HAP-1 (cell line): ENCODE measurements at places on chromosomes 7 and 10.
A peak's percentile ranks its signal among the peaks of the same experiment; 100 is the strongest.

GRCh38 chr10:71717551-71717951 lies 2.0 kb downstream of the C10orf105 start:
- DNase-seq: no peak

GRCh38 chr7:127782075-127782474 lies 130.1 kb downstream of the SND1 start:
- DNase-seq: no peak

GRCh38 chr7:120792861-120793130 lies 65.1 kb downstream of the TSPAN12 start:
- no peak for DNase-seq

- no peak for DNase-seq
Measured at GRCh38 chr7:74049997-74050798, 22.2 kb downstream of the ELN start.

- no peak for DNase-seq
Measured at GRCh38 chr7:84985073-84985784, 201.6 kb downstream of the SEMA3D start.

DNA sequence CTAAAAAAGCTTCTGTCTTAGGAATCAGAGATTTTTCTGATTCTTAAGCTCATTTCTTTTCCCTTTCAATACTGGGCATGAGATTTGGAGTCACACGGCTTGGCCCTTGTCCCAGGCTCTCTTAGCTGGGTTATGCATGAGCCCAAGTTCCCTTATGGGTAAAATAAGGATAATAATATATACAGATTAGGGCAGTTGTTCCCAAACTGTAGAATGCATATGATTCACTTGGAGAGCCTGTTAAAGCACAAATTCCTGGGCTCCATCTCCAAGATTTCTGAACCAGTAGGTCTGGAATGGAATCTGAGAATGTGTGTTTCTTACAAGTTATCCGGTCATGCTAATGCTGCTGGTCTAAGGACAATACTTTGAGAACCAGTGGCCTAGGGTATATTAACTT lies 154.0 kb downstream of the REEP3 start:
- DNase-seq: no peak

- no peak for DNase-seq
Measured at GRCh38 chr7:137928626-137929025, 73.3 kb downstream of the CREB3L2 start.

DNA sequence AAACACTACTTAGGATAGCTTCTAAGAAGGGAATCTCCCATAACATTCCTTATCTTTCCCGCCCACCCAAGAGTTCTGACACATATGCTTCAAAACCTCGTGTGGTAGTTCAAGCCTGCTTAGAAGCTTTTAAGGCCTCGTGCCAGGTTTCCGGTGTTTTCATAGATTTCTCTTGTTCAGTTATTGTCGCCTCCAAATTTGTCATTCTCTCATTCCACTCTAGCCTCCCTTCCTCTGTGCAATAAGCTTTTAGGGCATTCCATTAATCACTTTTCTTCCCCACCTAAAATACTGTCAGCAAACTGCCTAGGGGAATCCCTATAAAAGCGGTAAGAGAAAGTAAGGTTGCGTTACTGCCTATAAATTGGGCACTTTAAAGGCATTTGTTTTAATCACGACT lies 718 bp upstream of the BPGM start:
- no peak for DNase-seq

DNA sequence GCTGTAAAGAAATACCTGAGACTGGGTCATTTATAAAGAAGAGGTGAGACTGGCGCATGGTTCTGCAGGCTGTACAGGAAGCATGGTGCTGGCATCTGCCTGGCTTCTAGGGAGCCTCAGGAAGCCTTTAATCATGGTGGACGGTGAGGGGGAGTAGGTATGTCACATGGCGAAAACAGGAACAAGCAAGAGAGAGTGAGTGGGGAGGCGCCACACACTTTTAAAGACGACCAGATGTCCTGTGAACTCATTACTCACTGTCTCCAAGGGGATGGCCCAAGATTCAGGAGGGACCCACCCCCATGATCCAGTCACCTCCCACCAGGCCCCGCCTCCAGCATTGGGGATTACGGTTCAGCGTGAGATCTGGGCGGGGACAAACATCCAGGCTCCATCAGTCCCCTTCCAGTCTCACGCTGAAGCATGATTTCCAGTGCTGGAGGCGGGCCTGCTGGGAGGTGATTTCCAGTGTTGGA lies 3.2 kb downstream of the ZNF316 start:
- DNase-seq: peak; percentile 19

DNA sequence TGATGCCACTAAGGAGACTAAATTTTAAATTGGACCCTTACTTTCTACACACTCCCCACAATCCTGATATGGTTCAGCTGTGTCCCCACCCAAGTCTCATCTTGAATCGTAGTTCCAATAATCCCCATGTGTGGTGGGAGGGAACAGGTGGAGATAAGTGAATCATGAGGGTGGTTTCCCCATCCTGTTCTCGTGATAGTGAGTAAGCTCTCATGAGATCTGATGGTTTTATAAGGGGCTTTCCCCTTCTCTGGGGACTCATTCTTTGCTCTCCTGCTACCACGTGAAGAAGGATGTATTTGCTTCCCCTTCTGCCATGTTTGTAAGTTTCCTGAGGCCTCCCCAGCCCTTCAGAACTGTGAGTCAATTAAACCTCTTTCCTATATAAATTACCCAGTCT lies 18.4 kb upstream of the BET1 start:
- DNase-seq: no peak

DNA sequence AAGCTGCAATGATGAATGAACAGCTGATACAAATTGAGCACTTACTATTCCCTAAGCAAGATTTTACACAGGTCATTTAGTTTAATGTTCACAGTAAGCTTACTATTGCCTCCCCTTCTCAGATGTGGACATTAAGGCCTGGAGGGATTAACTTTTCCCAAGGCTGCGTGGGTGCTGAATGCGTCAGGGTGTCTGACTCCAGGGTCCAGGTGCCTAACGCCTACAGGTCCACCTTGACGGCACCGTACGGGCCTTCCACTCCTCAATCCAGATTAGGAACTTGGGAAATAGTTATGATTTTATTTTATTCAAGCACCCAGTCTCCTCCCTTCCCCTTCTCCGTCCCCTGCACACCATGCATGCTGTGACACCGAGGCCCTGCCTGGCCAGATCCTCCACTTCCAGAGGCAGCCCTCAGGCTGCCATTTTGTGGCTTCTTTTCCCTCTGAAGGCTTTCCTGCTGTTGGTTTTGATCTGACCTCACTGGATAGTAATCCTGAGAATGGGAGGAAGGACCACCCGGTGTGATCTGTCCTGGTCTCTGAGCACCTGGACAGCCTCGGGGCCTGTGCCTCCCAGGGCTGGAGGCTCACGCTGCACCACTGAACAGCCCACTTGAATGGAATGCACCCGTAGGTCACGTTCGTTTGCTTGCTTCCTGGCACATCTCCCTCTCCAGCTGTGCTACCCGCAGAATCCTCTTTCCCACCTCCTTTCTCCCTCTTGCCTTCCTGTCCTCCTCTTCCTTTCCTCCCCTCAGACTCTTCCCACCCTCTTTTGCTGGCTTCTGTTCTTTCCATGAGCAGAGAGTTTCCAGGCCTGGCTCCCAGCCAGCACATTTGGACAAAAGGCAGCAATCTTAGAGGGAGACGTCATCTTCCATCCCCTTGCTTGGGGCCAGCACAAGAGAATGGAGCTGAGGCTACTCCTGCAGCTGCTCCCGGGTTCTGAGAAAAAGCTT lies 14.4 kb downstream of the DENND2A start:
- DNase-seq: peak; percentile 92

GRCh38 chr7:75931680-75932079 lies 16.7 kb downstream of the POR start:
- DNase-seq: no peak

- no peak for DNase-seq
Measured at GRCh38 chr10:128064108-128064969, 61.9 kb downstream of the MKI67 start.

DNA sequence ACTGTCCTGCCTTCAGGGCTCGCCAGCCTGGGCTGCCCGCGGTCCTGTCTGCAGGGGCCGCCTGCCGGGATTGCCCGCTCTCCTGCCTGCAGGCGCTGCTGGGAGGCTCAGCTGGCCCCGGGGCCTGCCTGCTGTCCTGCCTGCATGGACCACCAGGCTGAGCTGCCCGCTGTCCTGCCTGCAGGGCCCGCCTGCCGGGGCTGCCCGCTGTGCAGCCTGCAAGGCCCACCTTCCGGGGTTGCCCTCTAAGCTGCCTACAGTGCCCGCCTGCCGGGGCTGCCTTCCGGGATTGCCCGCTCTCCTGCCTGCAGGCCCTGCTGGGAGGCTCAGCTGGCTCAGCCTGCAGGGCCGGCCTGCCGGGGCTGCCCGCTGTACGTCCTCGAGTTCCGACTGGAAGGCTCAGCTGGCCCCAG lies 164.4 kb downstream of the GLRX3 start:
- DNase-seq: no peak

DNA sequence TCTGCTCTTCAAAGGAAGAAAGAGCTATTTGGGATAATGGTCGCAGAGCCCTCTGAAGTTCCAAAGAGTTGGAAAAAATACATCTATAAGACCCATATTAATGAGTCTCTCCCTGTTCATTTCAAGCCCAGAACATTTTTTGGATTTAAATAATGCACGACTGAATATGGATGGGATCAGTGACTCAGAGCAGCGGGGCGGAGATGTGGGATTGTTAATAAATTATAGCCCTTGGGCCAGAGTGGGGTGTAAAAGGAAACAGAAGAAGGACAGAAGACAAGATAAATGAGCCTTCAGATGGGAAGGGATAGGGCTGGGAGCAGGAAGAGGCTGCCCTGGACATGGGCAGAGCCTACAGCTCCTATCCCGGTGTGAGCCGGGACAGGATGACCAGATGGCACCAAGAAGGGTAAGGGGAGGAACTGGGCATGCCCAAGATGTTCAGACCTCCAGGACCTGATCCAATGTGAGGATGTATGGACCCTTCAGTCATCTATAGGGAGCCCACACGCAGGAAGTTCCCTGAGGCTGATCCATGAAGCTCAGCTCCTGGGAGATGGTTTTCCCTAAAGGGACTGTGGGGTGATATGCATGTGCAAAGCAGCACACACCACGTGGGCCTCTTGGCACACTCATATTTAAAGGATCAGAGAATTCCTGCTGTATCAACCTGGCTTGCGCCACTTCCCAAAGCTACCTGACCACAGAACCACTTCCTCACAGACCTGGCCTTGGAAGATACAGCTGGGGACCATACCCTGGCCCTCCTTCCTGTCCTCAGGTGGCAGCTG lies 96.1 kb upstream of the PLXNA4 start:
- DNase-seq: no peak

DNA sequence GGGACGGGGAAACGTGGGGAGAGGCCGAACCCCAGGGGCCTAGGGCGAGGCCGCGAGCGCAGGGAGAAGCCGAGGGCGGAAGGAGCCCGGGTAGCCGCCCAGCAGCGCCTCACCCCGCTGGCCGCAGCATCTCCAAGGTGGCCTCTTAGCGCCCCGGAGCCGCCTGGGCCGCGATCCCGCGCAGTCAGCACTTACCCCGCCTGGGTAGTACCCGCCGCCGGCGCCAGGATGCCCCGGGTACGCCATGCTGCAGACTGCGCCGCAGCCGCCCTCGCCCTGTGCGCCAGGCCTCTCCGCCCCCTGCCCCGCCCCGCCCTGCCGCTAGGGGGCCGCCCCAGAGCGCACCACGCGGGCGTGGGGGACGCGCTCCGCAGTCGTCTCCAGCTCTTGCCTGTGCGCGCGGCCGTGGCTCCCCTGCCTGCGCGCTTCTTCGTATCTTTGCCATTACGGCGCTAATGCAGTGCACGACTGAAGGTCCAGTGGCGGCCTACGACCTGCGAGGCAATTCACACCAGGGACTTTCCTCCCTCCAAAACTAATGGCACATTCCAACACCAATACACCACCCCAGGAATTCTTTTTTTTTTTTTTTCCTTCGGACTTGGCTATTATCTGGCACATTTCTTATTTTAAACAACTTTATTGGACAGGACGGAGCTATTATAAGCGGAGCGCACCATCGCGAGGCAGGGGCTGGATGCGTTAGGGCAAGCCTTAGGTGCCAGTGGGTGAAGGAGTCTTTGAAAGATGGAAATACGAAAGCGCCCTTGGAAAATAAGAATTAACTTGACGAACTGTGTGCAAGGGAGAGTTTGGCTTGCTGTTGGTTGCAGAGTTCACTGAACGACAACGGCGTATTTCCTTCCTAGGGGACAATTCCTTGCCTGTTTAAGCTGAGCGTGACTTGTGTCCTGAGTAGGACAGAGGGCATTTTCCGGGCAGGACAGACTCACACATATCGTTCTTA lies at the start of gene SRI:
Gene SRI, minus strand, starts transcription at position 258 of the 967 bp plus-strand sequence. Its CDS starts 12 bp downstream, at position 246.
- peak; percentile 75 for DNase-seq

DNA sequence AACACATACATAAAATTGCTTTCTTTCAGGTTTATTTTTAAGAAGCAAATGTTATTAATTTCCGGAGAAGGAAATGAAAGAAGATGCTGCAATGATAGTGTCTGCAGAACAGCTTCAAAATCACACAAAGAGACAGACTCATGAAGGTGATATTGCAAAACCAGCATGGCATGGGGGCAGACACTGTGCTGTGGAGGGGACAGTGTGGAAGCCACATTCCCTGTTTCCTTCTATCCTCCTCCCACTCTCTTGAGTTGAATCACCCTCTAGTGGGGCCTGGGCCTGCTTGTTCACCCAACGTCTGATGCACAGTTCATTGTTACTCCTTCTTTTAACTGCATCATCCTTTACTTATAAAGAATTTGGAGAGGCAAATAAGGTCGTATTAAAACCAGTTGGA lies 104.0 kb upstream of the INSIG1 start:
- DNase-seq: no peak

- DNase-seq: no peak
Measured at GRCh38 chr10:55065185-55065584, 264.2 kb upstream of the PCDH15 start.

DNA sequence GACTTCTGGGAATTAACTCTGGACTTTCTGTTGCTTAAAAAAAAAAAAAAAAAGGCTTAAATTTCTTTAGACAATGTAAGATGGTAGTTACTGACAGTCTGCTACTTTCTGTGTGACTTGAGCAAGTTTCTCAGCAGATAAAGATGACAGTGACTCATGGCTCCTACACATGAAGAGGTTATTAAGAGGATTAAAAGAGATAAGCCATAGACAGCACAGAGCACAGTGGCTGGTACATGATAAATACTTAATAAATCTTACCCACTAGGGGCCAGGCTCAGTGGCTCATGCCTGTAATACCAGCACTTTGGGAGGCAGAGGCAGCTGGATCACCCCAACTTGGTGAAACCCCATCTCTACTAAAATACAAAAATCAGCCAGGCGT lies 174.8 kb downstream of the JAZF1 start:
- no peak for DNase-seq

- DNase-seq: no peak
Measured at GRCh38 chr7:147308539-147308938, 1191.9 kb downstream of the CNTNAP2 start.

- no peak for DNase-seq
Measured at GRCh38 chr7:92934096-92934495, 97.7 kb upstream of the CDK6 start.
